ENCODE measurements at places on chromosomes 6 and 20. TPM values are rescaled to one million over a fixed set of nuclear protein-coding genes. Genes with fewer than 3 reads are reported as not detected.
A peak's percentile ranks its signal among the peaks of the same experiment; 100 is the strongest.

- H3K4me3 ChIP-seq = no peak overlapping the region
- no peak overlapping the region for H3K27ac ChIP-seq
- no peak for DNase-seq
- H3K36me3 ChIP-seq = no peaks in the 10 kb centered on the region
Measured at GRCh38 chr6:45741437-45742171, 274.1 kb downstream of the CLIC5 start.

DNA sequence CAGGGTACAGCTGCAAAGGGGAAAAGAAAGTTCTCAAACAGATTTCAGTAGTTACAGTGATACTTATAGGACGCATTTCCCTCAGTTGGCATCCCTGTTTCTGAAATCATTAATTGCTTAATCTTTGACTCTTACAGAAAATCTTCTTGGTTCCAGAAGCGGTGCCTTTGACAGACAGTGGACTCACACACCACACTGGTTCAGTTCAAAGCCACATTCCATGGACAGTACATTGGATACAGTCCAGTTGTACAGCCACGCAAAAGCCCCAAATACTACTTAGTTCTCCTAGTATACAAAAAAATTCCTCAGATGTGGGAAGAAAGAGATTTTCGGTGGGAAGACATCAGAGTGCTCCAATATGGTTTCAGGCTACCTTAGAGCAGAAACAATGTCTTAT lies 460.4 kb downstream of the PRKN start:
- DNase-seq = no peak
- no peaks in the 10 kb centered on the region for H3K27me3 ChIP-seq
- no peaks in the 10 kb centered on the region for H3K4me1 ChIP-seq
- no peak overlapping the region for H3K27ac ChIP-seq

DNA sequence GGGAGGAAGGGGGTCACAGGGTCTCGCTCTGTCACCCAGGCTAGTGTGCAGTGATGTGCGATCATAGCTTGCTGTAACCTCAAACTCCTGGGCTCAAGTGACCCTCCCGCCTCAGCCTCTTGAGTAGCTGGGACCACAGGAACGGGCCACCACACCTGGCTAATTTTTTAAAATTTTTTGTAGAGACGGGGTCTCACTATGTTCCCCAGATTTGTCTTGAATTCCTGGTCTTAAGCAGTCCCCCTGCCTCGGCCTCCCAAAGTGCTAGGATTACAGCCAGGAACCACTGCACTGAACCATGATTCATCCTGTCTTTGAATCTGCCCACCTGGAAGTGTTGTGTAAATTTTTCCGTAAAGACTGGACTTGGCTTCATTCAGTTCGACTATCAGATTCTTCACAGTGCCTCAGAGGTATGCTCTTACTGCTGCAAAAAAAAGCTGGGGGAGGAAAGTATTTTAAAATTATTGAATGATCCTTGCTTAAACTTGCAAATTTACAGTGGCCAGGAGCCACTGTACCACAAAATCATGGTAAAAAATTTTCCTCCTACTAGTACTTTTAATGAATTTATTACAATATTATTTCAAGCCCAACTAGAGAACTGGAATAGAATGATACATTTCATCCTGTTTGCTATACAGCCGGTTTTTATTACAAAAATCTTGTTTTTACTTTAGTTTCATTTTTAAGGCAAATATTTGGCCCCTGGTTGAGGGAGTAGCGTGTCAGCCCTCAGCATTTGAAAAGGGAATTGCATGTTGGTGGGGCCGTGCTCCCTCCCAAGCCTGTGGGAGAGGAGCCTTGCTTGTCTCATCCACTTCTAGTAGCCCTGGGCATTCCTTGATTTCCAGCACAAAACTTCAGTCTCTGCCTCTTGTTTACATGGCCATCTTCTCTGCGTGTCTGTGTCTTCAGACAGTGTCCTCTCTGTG lies 202.5 kb upstream of the SGK1 start:
- H3K27me3 ChIP-seq = no peaks in the 10 kb centered on the region
- H3K4me3 ChIP-seq = no peak overlapping the region
- peaks cover 28% of the 10 kb centered on the region for H3K4me1 ChIP-seq
- no peak for DNase-seq

DNA sequence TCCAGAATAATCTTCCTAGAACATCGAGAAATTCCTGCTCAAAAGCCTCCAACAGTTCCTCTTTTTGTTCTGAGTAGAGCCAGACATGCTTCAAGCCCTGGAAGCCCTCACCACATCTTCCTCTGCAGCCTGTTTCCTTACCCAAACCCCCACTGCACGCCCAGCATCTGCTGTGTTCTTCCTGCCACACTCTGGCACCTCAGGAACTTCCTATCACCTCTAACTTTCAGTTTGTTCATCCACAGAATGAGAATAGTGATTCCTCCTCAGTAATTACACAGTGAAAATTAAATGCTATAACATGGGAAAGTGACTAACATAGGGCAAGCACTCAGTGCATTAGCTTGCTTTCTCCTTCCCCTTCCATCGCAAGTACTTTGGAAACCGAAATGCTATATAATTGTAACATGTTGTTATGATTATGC lies 26.3 kb downstream of the C6orf89 start:
- H3K4me1 ChIP-seq = peaks cover 23% of the 10 kb centered on the region
- H3K27ac ChIP-seq = peak overlapping the region; percentile 24
- H3K36me3 ChIP-seq = peaks cover 83% of the 10 kb centered on the region
- no peak overlapping the region for H3K4me3 ChIP-seq

DNA sequence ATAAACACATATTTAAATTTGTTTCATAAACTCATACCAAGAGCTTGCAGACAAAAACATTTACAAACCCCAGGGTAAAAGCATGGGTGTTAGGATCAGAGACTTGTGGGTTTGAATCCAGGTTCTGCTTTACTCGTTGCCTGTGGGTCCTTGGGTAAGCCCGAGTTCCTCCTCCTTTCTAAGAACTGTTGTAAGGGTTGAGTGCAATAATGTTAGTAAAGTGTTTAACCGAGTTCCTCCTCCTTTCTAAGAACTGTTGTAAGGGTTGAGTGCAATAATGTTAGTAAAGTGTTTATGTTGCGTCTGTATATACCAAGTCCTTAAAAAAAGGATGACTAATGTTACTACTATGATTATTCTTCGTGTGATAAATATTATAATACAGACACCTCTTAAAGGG lies 18.7 kb downstream of the CCDC170 start:
- no peaks in the 10 kb centered on the region for H3K27me3 ChIP-seq
- H3K4me3 ChIP-seq = no peak overlapping the region
- no peak overlapping the region for H3K27ac ChIP-seq
- no peaks in the 10 kb centered on the region for H3K36me3 ChIP-seq

DNA sequence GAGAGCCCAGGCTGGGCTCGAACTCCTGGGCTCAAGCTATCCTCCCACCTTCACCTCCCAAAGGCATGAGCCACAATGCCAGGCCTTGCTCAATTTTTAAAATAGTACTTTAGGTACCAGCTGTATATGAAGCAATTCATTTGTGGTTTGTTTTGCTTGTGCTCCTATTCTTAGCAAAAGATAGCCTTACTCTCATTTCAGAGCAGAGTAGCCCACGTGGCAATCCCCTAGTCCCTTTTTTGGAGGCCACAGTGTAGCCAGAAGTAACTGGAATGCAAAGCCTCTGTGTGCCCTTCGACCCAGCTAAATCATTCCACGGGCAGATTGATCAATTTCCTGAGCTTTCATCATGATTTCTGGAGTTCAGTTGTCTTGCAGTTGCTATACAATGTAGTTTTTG lies 372.2 kb downstream of the NRN1 start:
- H3K36me3 ChIP-seq = no peaks in the 10 kb centered on the region
- no peak for DNase-seq
- H3K27ac ChIP-seq = no peak overlapping the region

DNA sequence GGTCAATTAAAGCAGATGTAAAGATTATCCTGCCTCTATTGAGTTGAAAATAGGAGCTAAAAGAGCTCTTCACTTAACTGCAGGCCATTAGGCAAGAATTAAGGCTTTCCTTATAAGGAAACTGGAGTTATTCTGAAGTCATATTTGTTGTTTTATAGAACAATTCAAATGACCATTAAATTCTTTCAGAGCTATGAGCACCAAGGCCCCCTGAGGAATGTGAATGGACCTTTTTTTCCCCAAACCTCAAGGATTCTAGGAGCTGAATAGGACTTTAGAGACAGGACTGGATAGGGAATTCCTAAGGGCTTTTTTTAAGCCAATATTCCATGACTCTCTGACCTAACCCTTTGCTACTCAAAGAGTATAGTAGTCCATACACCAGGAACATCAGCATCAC lies 565.7 kb upstream of the BTBD3 start:
- no peak overlapping the region for H3K4me3 ChIP-seq
- no peak overlapping the region for H3K27ac ChIP-seq
- no peaks in the 10 kb centered on the region for H3K4me1 ChIP-seq
- no peaks in the 10 kb centered on the region for H3K36me3 ChIP-seq
- H3K27me3 ChIP-seq = no peaks in the 10 kb centered on the region

- no peak overlapping the region for H3K4me3 ChIP-seq
- no peak for DNase-seq
Measured at GRCh38 chr6:170004585-170005210, 253.3 kb downstream of the ERMARD start.

LINC00237 gene
- not detected for total RNA-seq

ZNF133 gene
- total RNA-seq = 11.1 TPM

KCNK17 gene
- total RNA-seq = 3.7 TPM

SLC22A7 gene
- total RNA-seq = not detected

SYCP2 gene
- total RNA-seq = 1.9 TPM

TRIM31 gene
- total RNA-seq = 0.35 TPM

HSP90AB1 gene
- total RNA-seq = 660 TPM
